Omental fat pad (tissue), 4 donors: ENCODE measurements at places on chromosomes 3 and 15. TPM values are rescaled to one million over a fixed set of nuclear protein-coding genes. Genes with fewer than 3 reads are reported as not detected.

Gene ARHGAP11A
- total RNA-seq = 2.4 TPM

Gene GOLGA8S
- total RNA-seq = 0.47 TPM

Gene RSRC1
- total RNA-seq = 30.7 TPM

Gene CCDC174
- total RNA-seq = 11.0 TPM

Gene TMC3
- total RNA-seq = not detected

Gene PSTPIP1
- 11.9 TPM for total RNA-seq

Gene FETUB
- total RNA-seq = not detected

Gene POPDC2
- 7.1 TPM for total RNA-seq

Gene USP50
- not detected for total RNA-seq

Gene TICRR
- total RNA-seq = 0.09 TPM

Gene SPINK8
- not detected for total RNA-seq

Gene RLBP1
- not detected for total RNA-seq

Gene LMAN1L
- not detected for total RNA-seq

Gene HIGD2B
- total RNA-seq = not detected

Gene SYNPR
- not detected for total RNA-seq
